ENCODE measurements at places on chromosomes 16 and 17. TPM values are rescaled to one million over a fixed set of nuclear protein-coding genes. Genes with fewer than 3 reads are reported as not detected.

CACNG5 gene
- polyA plus RNA-seq, result not detected

DNA sequence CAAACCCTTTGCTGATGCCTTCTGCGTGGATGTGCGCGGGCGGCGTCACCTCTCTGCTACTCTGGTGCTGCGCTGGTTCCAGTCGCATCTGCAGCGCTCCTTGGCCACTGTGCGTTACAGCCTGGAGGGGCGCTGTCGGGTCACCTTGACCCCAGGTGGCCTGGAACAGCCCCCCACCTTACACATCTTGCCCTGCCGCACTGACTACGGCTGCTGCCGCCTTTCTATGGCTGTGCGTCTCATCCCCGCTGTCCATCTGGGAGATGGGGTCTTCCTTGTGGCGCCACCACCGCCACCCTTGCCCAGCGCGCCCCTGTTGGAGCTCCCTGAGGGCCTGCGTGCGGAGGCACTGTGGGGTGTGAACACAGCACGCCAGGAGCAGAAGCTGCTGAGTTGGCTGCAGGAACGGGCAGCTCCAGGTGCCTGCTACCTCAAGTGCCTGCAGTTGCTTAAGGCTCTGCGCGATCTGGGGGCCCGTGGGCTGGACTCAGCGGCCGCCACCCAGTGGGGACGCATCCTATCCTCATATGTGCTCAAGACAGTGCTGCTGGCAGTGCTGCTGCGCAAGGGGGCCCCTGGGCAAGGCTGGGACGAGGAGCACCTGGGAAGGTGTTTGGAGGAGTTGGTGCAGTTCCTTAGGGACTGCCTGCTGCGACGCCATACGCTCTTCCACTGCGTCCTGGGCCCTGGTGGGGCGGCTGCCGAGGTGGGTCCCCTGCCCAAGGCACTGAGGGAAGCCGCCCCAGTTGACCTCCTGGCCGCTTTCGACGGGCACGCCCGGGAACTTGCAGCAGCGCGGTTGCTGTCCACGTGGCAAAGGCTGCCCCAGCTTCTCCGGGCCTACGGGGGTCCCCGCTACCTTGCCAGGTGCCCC lies 1.6 kb downstream of the ITPRIPL2 start:
- peak overlapping the region; percentile 77 for H3K4me3 ChIP-seq
- peaks cover 26% of the 10 kb centered on the region for H3K4me1 ChIP-seq
- H3K27ac ChIP-seq, result no peak overlapping the region
- DNase-seq, result no peak
- no peaks in the 10 kb centered on the region for H3K36me3 ChIP-seq

TMC6 gene
- polyA plus RNA-seq, result 82.0 TPM

DNA sequence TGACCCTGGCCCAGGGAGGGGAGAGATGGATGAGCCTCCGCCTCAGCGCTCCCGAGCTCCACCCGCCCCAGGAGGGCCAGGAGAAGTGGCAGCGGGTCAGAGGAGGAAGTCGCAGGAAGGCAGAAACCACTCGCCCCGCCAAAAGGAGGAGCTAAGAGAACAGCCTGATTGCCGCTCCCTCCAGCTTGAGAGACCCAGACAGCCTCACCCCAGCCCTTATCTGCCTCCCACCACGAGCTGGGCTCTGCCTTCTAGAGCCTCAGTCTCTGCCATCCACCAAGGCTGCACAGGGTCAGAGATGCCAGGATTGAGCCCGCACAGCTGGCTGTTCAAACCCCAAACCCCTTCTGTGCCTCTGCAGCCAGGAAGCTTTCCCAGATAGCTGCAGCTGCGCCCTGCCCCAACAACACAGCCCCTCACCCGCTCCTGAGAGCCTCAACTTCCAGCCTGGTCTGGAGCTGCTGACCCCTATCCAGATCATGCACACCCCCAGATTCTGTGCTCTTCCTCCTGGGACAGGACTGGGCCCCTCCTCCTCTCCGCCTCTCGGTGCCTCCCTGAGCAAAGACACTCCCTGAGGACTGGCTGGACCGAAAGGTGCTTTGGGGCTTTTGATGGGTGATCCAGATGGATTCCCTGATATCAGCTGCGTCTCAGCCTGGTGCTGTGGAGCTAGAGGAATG lies 1.0 kb upstream of the ATP2A3 start:
- H3K36me3 ChIP-seq, result peaks cover 2% of the 10 kb centered on the region
- H3K27me3 ChIP-seq, result no peaks in the 10 kb centered on the region

SALL1 gene
- not detected for polyA plus RNA-seq

- H3K36me3 ChIP-seq, result peaks cover 5% of the 10 kb centered on the region
- no peak for DNase-seq
- H3K4me1 ChIP-seq, result peaks cover 8% of the 10 kb centered on the region
- no peak overlapping the region for H3K27ac ChIP-seq
These were observed 3.8 kb upstream of the RPL23 start for GRCh38 chr17:38857271-38857670.

DNA sequence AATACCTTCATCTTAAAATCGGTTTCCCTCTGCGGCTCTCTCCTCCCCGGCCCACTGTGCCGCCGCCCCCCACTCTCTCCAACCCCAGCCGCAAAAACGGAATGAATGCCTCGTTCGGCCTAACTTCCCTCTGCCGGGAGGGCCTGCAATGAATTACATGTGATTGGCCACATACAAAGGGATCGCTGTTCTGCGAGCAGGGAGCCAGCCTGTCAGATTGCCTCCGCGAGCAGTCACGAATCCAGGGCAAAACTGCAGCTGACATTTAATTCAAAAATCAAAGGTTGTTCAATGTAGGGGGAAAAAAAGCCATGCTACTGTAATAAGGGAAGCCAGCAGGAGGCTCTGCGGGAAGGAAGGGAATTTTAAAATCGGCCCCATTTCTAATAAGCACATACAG lies 84.9 kb downstream of the TBC1D16 start:
- no peak for DNase-seq
- H3K27me3 ChIP-seq, result peaks cover 1% of the 10 kb centered on the region
- H3K4me1 ChIP-seq, result no peaks in the 10 kb centered on the region
- H3K27ac ChIP-seq, result no peak overlapping the region
- no peak overlapping the region for H3K4me3 ChIP-seq
- H3K36me3 ChIP-seq, result no peaks in the 10 kb centered on the region

GRCh38 chr17:2057175-2057759 lies 2.4 kb downstream of the HIC1 start:
- H3K4me1 ChIP-seq, result peaks cover 29% of the 10 kb centered on the region
- no peak for DNase-seq
- H3K4me3 ChIP-seq, result peak overlapping the region; percentile 95
- H3K27me3 ChIP-seq, result no peaks in the 10 kb centered on the region
- peak overlapping the region; percentile 84 for H3K27ac ChIP-seq
- H3K36me3 ChIP-seq, result peaks cover 22% of the 10 kb centered on the region

- no peaks in the 10 kb centered on the region for H3K4me1 ChIP-seq
- no peaks in the 10 kb centered on the region for H3K27me3 ChIP-seq
- no peak overlapping the region for H3K4me3 ChIP-seq
- H3K27ac ChIP-seq, result no peak overlapping the region
These were observed 12.8 kb upstream of the GNG13 start for GRCh38 chr16:813204-813915.

DNA sequence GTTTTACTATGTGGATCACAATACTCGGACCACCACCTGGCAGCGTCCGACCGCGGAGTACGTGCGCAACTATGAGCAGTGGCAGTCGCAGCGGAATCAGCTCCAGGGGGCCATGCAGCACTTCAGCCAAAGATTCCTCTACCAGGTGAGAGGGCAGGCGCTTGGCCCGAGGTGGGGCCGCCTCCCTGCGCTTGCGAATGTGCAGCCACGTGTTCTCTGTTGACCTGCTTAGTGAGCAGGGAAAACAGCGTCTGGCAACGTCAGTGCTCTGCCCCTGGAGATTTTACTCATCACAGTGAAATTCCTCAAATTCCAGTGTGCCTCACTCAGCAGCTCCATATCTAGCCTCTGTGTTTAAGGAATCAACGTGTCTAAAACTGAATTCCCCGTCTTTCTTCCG lies 33.4 kb upstream of the CLEC18A start:
- no peaks in the 10 kb centered on the region for H3K4me1 ChIP-seq
- H3K27ac ChIP-seq, result no peak overlapping the region
- DNase-seq, result no peak
- no peak overlapping the region for H3K4me3 ChIP-seq

- DNase-seq, result no peak
- no peak overlapping the region for H3K4me3 ChIP-seq
- H3K4me1 ChIP-seq, result no peaks in the 10 kb centered on the region
- no peaks in the 10 kb centered on the region for H3K27me3 ChIP-seq
These were observed 207.5 kb downstream of the PRKCA start for GRCh38 chr17:66509926-66510325.

DNA sequence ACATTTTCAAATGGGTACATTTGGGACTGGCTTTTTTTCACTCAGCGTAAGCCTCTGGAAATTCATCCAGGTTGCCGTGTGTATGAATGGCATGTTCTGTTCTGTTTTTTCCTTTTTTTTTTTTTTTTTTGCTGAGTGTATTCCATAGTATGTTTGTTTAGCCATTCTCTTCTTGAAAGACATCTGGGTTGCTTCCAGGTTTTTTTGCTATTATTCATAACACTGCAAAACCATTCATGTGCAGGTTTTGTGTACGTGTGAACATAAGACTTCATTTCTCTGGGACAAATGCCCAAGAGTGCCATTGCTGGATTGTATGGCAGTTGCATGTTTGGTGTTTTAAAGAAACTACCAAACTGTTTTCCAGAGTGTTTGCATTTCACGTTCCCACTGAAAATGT lies 335.9 kb upstream of the TNRC6C start:
- H3K4me3 ChIP-seq, result no peak overlapping the region
- H3K4me1 ChIP-seq, result no peaks in the 10 kb centered on the region
- no peak overlapping the region for H3K27ac ChIP-seq
- no peak for DNase-seq
- no peaks in the 10 kb centered on the region for H3K36me3 ChIP-seq
- no peaks in the 10 kb centered on the region for H3K27me3 ChIP-seq

DNA sequence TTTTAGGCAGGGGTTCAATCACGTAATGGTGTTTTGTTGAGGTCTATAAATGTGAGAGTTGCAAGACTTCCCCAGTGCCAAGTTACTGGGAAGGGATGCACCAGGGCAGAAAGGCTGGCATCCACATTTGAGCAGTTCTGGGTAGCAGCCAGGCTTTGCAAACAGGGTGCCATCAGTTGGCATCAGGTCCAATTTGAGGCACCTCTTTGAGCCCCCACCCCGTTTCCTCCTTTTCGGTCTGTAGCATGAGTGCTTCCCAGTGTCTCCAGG lies 142.6 kb upstream of the CACNG5 start:
- H3K27me3 ChIP-seq, result no peaks in the 10 kb centered on the region
- no peak overlapping the region for H3K4me3 ChIP-seq
- DNase-seq, result no peak
- no peak overlapping the region for H3K27ac ChIP-seq
- no peaks in the 10 kb centered on the region for H3K36me3 ChIP-seq

EMP2 gene
- 7.6 TPM for polyA plus RNA-seq

DNA sequence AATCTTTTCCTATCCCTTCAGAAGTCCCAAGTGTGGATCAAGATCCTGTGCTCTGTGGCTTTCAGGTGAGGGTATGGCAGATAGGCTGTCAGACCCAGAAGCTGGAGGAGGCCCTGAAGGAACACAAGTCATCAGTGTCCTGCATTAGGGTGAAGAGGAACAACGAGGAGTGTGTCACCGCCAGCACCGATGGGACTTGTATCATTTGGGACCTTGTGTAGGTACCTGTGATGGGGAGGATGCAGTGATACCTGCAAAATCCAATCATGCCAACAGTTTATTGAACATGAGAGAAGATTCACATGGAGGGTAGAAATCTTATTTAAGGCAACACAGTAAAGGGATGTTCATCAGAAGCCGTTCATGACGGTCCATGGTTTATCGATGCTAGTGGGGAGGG lies 10.0 kb upstream of the USP43 start:
- no peaks in the 10 kb centered on the region for H3K27me3 ChIP-seq
- H3K4me3 ChIP-seq, result no peak overlapping the region
- H3K27ac ChIP-seq, result no peak overlapping the region
- no peak for DNase-seq
- H3K36me3 ChIP-seq, result no peaks in the 10 kb centered on the region

GRCh38 chr16:85289760-85290625 lies 177.7 kb upstream of the CIBAR2 start:
- H3K4me1 ChIP-seq, result no peaks in the 10 kb centered on the region
- H3K4me3 ChIP-seq, result no peak overlapping the region
- no peak for DNase-seq
- H3K36me3 ChIP-seq, result no peaks in the 10 kb centered on the region

GRCh38 chr16:66289986-66290385 lies 76.5 kb upstream of the CDH5 start:
- H3K4me1 ChIP-seq, result no peaks in the 10 kb centered on the region
- no peak overlapping the region for H3K4me3 ChIP-seq
- H3K36me3 ChIP-seq, result no peaks in the 10 kb centered on the region
- H3K27ac ChIP-seq, result no peak overlapping the region

- H3K4me3 ChIP-seq, result no peak overlapping the region
- H3K4me1 ChIP-seq, result peaks cover 19% of the 10 kb centered on the region
- H3K36me3 ChIP-seq, result no peaks in the 10 kb centered on the region
- H3K27ac ChIP-seq, result no peak overlapping the region
These were observed 4.6 kb downstream of the ANKRD13B start for GRCh38 chr17:29597361-29598172.

BEAN1 gene
- not detected for polyA plus RNA-seq

DNA sequence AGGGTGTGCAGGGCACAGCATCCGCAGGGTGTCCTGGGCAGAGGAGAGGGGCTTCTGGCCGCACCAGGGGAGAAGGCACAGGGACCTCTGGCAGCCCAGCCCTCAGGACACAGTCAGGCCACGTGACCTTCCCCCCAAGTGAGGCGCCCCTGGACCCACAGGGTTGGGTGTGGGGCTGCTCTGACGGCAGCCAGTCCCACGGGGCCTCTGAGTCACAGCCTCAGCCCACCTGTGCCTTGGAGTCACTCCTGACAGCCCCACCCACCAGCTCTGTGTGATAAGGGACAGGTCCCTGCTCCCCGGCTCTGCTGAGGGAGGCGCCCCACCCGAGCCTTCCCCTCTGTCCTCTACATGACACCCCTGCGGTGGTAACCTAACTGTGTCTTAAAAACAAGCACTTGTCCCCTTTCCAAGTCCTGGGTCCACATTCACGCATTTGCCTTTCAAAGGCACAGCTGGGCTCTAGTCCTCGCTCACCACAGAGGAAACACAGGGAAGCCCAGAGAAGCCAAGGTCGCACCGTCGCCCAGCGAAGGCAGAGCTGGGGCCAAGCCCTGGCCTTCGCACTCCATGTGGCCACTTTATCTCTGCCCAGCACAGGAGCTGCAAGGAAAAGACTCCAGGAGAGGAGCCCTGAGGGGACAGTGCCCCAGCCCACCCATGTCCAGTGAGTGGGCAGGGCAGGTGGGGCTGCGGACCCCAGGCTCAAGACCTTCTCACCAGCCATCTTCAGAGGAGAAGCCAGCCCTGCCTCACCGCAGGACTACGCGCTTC lies 5.1 kb upstream of the NPTX1 start:
- H3K27me3 ChIP-seq, result peaks cover 9% of the 10 kb centered on the region
- DNase-seq, result no peak
- no peaks in the 10 kb centered on the region for H3K4me1 ChIP-seq
- H3K27ac ChIP-seq, result no peak overlapping the region
- no peak overlapping the region for H3K4me3 ChIP-seq

- H3K4me1 ChIP-seq, result peaks cover 16% of the 10 kb centered on the region
- H3K27me3 ChIP-seq, result no peaks in the 10 kb centered on the region
- DNase-seq, result no peak
- H3K36me3 ChIP-seq, result no peaks in the 10 kb centered on the region
- H3K4me3 ChIP-seq, result peak overlapping the region; percentile 82
- peak overlapping the region; percentile 95 for H3K27ac ChIP-seq
These were observed 458 bp downstream of the GFOD2 start for GRCh38 chr16:67718668-67719047.

- no peaks in the 10 kb centered on the region for H3K36me3 ChIP-seq
- no peaks in the 10 kb centered on the region for H3K27me3 ChIP-seq
- peaks cover 5% of the 10 kb centered on the region for H3K4me1 ChIP-seq
- peak; percentile 61 for DNase-seq
- no peak overlapping the region for H3K27ac ChIP-seq
- no peak overlapping the region for H3K4me3 ChIP-seq
These were observed 49.0 kb downstream of the BCL7C start for GRCh38 chr16:30844671-30845449.

All from GM12878 (cell line).